Stimulated activated CD4-positive, alpha-beta T cell treated with anti-CD3 and anti-CD28 coated beads, TNF-alpha, amount 100 ng/mL, for 48 hours (primary cell): ENCODE measurements at places on chromosomes 1 and 21.

GRCh38 chr1:15168479-15168878 lies 14.9 kb downstream of the TMEM51 start:
- DNase-seq, result no peak

DNA sequence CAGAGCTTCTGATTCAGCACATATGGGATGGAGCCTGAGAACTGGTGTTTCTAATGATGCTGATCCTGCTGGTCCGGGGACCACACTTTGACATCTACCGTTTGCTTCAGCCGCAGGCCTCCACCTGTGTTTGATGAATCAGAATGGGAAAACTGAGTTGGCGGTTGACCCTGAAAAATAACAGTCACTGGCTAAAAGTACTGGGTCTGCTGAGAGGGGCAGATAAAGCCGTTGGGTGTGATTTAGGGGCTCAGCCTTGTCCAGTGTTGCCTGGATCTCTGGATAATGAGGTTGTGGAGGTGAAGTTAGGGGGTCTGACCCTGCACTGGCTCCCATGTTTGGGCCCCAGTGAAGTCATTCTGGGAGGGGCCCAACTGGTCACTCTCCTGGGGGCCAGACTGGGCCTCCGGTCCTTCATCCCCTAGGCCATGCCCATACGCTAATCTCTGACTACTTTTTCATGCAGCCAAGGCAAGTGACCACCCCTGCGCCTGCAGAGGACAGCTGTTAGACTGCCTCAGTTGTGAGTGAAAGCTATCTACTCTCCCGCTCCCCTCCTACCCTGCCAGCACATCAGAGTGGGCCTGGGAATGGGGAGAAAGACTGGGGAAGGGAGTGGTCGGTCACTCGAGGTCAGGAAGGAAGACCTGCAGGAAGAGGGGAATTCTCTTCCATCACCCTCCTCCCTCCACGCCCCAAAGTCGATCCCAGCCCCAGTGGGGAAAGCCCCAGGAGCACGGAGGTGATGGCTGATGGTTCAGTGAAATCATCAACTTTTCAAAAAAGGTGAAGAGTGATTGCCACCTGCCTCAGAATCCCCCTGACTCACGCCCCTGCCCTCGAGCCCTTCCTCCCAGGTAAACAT lies 27.7 kb downstream of the VASH2 start:
- DNase-seq, result no peak

- no peak for DNase-seq
Measured at GRCh38 chr1:117655220-117655577, 49.4 kb downstream of the TENT5C start.

DNA sequence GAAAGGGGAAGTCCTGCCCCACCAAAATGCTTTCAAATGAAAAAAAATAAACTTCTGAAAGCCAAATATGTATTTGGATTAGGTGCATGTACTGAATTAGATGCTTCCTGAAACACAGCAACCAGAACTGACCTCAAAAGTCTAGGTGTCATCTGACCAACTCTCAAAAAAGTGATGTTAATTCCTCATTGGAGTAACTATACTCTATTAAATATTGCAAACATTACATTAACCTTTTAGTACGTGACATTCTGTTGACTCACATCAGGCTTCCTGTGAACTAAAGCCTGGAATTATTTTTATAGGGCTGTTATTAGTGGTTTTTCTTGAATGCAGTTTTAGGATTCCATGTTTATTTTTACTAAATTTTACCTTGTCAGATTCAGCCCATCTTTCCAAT lies 73.5 kb downstream of the ASTN1 start:
- no peak for DNase-seq

- DNase-seq, result no peak
Measured at GRCh38 chr21:42347601-42348327, 3.0 kb downstream of the TFF2 start.

- no peak for DNase-seq
Measured at GRCh38 chr1:220330265-220330664, 58.0 kb upstream of the RAB3GAP2 start.

DNA sequence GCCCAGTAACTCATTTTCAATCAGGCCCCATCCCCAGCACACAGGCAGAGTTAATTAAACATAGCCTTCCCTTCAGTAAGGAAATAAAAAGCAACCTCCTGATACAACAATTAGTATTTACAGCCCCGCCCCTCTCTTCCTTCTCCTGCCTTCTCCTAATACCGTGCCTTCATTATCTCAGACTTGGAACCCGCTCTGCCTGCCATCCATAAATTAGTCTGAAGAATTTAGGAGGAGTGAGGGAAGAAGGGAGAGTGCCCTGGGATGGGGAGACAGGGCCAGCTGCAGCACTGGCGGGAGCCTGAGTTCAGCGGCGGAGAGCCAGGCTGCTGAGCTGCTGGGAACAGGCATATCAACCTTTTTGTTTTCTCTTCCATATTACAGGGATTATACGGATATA lies 172.8 kb downstream of the ACTL8 start:
- DNase-seq, result no peak

DNA sequence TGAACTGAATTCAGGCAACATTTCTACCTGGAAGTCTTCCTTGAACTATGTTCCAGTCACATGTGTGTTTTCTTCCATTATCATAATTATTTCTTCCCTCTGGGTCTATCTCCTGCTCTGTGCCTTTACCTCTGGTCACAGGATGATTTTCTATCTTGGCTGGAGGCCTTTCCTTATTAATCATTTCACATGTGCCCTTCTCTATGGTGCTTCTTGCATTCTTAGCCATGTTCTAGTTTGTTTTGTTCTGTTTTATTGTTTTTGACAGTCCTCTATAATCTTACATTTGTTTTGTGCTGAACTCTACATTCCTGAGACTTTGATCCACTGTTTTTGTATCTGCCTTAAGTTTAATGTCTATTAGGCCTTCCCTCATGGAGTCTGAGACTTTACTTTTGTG lies 51.0 kb downstream of the SGIP1 start:
- DNase-seq, result no peak

- DNase-seq, result peak; percentile 69
Measured at GRCh38 chr1:209755926-209756614, at the start of gene TRAF3IP3. TRAF3IP3 (plus strand) TSS chr1:209756053; CDS start chr1:209760040, 3,987 bp downstream.

- DNase-seq, result no peak
Measured at GRCh38 chr1:185694081-185694480, 40.1 kb upstream of the HMCN1 start.

GRCh38 chr1:184626076-184627006 lies 128.3 kb downstream of the EDEM3 start:
- DNase-seq, result no peak

DNA sequence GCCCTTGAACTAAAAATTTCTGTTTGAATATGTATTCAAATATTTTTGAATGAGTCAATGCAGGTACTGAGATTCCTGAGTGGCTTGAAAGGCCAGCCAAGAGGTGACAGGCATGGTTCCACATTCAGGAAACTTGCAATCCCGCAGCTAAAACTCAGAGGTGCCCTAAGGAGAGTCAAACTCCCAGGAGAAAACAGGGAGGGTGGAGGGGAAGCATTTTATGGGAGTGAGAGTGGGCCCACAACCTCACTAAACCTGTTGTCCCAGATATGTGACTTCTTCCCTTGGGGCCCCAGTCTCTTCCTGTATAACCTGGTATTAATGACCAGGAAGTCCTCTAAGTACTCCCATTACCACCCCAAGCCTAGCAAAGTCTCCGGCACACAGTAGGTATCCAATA lies 189.6 kb downstream of the PLPP3 start:
- DNase-seq, result no peak

DNA sequence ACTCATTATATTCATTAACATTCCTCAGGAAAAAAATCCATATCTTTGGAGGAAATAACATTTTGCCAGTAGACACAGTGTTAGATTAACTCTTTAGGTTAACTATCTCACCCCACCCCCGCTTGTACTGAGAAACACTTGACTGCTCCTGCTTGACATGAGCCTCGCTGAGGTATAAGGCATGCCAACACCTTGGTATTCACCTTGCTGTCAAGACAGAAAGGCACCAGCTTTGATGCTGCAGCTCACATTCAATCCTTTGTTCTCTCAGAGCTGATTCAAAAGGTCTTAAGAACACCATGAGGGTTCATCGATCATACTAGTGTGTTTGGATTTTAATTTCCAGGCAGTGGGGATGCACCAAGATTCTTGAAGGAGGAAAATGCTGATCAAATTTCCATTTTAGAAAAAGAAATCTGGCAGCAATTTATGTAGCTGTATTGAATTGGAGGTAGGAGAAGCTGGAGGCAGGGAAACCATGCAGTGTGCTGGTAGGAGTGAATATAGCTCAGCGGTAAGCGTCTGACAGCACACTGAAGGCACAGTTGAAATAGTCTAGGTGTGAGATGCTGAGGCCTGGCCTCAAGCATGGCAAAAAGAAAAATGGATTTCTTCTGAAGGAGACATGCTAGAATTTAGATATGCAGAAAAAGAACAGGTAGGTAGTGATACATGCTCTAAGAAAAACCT lies 108.0 kb upstream of the ST6GALNAC5 start:
- no peak for DNase-seq

DNA sequence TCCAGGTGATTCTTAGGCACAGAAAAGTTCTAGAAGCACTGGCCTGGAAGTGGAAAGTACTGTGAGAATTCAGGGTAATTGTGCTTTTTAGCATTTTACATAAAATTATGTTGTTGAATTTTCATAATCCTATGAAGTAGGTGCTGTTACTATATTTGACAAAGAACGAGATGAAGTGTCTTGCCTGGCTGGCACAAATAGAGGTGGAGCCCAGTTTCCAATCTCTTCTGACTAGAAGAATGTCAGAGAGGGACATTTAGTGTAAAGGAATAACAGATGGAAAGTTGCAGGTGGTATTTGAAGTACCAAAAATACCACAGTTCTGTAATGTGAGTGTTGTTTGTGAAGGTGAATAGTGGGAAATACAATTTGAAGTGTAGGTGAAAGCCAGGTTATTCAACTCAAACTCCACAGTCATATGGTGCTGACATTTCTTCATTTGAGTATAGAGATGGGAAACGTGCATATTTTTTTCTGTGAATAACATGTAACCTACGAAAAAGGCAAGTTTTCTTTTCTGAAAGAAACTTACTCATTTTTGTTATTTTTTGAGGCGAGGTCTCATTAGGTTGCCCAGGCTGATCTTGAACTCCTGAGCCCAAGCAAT lies 3.5 kb upstream of the TMCO2 start:
- no peak for DNase-seq

DNA sequence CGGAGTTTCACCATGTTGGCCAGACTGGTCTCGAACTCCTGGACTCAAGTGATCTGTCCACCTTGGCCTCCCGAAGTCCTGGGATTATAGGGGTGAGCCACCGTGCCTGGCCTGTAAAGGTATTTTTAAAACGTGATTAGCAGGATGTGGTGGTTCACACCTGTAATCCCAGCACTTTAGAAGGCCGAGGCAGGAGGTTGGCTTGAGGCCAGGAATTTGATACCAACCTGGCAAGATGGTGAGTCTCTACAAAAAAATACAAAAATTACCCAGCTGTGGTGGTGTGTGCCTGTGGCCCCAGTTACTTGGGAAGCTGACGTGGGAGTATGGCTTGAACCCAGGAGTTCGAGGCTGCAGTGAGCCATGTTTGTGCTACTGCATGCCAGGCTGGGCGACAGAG lies 43.3 kb upstream of the SOD1 start:
- no peak for DNase-seq

- no peak for DNase-seq
Measured at GRCh38 chr21:22355949-22356348, 1357.7 kb downstream of the NCAM2 start.

DNA sequence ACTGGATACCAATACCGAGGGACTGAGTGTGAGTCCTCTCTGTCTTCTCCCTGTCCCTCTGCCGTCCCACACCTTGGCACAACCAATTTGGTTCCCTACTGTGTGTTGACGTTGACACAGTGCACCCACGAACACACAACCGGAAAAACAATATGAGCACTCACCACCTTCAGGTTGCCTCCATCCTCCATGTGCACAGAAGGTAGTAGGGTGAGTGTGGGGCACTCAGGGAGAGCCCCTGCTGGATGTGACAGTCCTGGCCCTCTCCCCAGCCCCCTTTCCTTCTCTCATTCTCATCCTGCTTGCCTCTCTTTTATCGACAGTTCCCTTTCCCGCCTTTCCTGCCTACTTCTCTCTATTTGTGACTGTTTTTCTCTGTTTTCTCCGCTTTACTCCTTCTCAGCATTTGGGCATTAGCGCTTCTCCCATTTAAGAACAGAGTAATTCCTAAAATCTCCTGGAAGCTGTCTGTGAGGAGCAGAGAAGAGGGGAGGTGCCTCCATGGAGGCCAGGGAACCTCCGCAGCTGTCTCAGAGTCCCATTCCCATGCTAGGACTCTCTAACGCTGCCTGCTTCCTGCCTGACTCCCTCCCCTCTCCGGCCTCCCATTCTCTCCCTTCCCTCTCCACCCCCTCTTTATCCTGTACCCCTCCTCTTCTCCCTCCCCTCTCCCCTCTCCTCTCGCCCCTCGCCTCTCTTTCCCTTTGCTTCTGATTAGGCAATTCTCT lies 16.4 kb downstream of the CADM3 start:
- DNase-seq, result no peak

DNA sequence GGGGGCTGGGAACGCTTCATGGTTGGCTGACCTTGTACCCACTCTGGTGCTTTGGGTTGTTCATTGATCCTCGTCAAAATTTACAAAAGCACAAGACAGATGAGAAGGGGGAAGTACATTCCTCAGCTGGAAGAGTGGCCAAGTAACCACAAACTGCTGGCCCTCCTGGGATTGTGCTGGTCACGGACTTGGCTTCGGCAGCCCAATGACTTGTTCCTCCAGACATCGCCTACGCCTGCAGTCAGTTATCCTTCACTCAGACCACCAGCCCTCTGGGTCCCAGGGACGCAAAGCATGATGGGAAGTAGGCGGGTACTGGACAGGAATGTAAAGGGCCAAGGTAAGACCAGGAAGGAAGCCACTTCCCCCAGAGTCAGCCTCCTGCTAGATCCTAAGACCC lies 53.1 kb downstream of the LMX1A start:
- DNase-seq, result no peak

DNA sequence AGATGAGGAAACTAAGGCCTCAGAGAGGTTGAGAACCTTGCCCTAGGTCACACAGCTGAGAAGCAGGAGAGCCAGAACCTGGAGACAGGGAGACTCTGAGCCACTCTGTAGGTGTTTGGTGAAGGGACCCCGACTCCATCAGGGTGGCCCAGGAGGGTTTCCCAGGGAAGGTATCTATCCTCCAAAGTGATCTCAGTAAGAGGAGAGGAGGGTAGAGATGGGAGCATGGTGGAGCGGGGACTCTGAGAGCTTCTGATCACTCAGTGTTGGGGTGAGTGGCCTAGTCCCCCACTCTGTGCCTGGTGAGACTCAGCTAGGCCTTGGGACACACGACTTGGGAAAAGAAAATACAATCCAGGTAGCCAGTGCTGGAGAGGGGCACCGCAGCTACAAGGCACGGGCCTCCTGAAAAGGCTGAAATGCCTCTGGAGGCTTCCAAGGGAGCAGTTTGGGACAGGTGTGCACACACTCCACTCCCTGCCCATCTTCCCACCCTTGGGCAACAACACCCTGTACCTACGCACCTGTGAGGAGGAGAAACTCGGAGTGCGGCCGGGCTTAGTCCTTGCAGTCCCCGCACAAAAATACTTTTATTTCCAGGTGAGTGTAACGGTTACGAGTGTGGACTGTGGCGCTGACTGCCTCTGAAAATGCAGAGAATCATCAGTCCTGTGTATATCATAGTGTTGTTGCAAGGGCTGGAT lies 80.8 kb downstream of the CAMK2N1 start:
- no peak for DNase-seq

- no peak for DNase-seq
Measured at GRCh38 chr21:37904856-37905255, 11.4 kb downstream of the KCNJ6 start.

- no peak for DNase-seq
Measured at GRCh38 chr1:10502206-10502605, 27.5 kb downstream of the PEX14 start.

GRCh38 chr1:64282351-64282750 lies 78.9 kb downstream of the UBE2U start:
- no peak for DNase-seq
